ENCODE measurements at places on chromosomes 7 and 10.

GRCh38 chr10:24526085-24526649 lies 197.5 kb downstream of the ARHGAP21 start:
- no peak for DNase-seq

GRCh38 chr7:115066634-115067033 lies 144.7 kb downstream of the MDFIC start:
- DNase-seq: no peak

DNA sequence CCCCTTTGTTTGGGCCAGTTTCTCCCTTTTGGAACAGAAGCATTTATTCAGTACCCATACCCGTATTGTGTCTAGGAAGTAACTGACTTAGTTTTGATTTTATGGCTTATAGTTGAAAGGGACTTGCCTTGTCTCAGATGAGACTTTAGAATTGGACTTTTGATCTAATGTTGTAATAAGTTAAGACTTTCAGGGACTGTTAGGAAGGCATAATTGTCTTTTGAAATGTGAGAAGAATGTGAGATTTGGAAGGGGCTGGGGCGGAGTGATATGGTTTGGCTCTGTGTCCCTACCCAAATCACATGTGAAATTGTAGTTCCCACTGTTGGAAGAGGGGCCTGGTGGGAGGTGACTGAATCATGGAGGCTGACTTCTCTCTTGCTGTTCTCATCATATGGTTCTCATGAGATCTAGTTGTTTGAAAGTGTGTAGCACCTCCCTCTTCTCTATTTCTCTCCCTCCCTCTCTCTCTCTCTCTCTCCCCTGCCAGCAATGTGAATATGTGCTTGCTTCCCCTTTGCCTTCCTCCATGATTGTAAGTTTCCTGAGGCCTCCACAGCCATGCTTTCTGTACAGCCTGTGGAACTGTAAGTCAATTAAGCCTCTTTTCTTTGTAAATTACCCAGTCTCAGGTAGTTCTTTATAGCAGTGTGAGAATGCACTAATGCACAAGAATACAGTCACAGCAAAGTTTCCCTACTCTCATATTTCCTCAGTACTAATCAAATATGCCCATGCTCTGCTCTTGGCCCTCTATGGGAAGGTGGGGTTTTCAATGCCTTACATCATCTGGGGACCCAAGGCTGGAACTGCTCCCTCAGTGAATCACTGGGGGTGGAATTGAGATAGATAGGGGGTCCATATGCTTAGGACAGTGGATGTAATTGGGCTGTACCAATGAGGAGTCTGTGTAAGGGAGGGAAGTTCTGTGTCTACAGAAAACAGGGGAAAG lies 17.2 kb upstream of the AKR1C1 start:
- no peak for DNase-seq

DNA sequence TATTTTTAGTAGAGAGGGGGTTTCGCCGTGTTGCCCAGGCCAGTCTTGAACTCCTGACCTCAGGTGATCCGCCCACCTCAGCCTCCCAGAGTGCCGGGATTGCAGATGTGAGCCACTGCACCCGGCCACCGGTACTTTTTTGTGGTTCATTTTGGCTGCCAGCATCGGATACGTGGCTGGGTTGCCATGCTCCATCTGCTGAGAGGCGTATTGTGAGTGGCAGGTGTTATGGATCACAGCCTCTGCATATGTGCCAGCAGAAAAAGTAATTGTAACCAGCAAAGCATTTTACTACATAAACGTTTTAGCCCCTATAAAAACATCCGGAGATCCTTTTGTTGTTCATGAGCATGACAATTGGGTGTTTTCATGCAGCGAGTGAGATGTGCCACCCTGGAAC lies 7.1 kb downstream of the FOXK1 start:
- DNase-seq: no peak

DNA sequence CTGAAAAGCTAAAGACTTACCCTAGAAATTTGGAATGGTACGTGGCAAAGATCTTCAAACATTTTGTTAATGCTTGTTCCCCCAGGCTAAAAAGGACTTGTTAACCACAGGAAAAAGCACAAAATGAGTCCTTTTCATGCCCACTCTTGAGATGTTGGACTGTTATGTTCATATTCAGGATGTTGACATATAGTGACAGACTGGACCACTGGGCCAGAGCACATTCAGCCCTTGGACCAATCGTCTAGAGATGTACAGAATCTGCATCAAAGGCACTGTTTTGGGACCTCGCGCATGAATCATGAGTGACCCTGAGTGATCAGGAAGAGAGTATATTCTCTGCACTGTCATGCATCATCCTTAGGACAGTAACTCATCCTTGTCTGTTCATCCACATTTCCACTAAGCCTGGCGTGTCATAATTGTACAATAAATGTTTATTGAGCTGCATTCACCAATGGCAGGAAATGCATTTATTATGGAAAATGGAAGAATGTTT lies 25.3 kb downstream of the TARP start:
- no peak for DNase-seq

GRCh38 chr7:139931190-139931934 lies 102.3 kb downstream of the TBXAS1 start:
- DNase-seq: no peak

- DNase-seq: no peak
These were observed 276.2 kb downstream of the FGFR2 start for GRCh38 chr10:121322046-121322445.

DNA sequence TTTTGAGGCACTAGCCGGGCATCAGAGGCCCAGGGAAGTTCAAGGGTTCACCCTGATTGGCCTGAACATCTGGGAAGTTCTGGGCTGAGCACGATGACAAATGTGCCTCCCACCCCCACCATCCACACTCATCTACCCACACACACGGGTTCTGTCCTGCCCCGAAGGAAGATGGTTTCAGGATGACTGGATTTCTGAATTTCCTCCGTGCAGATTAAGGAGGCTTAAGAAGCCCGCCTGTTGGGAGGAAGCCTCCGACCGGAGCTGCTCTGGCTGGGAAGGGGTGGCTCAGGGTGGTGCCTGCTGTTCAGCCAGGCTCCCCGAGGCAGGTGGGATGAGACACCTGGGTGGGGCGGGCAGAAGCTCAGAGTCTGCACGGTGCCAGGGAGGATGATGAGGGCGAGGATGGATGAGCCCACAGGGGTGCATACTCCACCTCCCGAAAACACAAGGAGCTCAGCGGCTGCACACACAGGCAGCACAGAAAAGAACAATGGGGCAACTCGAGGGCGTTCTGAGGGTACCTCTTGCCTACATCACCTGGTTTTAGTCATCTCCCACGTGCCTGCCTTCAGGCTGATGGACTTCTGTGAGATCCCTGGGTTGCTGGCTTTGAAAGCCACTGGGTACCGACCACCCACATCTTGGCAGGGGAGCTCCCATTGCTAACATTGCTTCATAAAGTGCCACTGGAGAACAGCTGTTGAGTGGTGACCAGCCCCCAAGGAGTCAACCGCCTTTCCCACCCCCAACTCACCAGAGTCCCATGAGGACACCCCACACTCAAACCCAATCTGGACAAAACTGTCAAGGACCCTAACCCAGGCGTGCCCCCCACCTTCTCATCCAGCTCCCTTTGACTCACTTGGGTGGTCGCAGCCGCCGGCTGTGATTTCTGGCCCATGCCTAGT lies 41.2 kb downstream of the CALML3 start:
- DNase-seq: no peak

DNA sequence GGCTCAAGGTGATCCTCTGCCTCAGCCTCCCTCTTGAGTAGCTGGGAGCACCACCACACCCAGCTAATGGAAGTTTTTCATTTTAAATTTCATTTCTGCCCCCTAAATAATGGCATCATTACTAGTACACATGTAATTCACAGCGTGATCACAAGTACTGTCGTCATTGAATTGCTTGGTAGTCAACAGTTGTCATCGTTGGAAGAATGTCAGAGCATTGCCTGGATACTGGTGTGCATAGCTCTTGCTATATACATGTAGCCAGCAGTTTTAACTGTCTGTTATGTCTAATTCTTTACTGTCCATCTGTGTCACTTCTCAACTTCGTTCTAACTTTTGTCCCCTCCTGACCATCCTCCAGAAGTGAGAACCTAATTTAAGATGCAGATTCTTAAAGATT lies 62.1 kb downstream of the CRPPA start:
- DNase-seq: no peak

DNA sequence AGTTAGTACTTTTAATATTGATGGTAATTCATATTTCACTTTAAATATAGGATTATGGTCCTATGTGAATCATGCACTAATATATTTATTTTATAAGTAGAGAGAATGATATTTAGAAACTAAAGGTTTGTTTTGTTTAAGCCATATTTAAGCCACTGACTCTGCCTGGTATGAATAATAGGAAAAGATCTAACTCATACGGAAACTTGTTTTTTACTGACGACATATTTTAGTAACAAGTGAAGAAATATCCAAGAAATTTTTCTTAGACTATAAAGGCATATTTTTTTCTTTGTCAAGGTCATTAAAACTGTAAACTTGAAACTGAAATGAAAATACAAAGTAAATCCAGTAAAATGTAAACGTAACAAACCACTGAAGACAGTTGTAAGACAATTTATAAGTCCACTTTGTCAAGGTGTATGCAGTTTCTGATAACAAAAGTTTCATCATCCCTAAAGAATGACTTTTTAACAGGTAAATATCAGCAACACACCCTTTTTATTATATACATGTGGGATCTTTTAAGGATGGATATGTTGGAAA lies 147.1 kb downstream of the PHF14 start:
- DNase-seq: no peak

DNA sequence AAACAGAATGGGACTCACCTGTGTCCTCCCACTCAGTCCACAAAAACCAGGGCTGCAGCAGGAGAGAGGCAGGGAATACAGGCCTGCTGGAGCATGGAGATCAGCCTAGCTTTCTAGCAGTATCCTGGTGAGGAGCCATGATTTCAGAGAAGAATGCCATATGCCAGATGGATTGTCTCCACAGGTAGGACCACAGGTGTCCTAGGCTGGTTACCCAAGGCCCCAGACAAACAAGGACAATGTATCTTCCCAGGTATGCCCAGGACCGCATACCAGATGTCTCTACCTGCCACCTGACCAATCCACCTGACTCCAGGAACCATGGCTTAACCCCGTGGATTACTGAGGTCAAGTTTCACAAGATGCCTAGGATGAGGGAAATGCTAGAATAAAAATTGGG lies 295.4 kb upstream of the NPSR1 start:
- DNase-seq: no peak

GRCh38 chr7:132557489-132558044 lies 18.7 kb downstream of the PLXNA4 start:
- DNase-seq: no peak

- DNase-seq: no peak
These were observed 1.1 kb upstream of the GAD2 start for GRCh38 chr10:26215396-26215934.

DNA sequence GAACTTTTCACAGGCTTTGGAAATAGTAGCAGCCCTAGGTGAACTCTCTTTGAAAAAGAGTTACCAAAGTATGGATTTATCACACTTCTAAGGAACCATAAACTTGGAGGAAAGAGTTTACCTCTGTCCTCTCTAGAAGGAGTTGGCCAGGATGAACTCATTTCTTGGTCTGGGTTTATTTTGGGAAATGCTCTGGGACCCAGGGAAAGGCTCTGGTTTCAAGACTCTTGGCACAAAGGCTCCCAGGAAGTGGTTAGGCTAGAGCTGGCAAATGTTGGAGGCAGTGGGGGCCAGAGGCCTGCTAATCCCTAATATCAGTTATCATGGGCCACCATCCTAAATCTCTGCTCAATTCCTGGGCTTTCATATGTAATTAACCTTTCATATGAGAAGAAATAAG lies 36.3 kb upstream of the CDK6 start:
- no peak for DNase-seq

GRCh38 chr7:6502886-6503285 lies 48.4 kb downstream of the GRID2IP start:
- DNase-seq: no peak

DNA sequence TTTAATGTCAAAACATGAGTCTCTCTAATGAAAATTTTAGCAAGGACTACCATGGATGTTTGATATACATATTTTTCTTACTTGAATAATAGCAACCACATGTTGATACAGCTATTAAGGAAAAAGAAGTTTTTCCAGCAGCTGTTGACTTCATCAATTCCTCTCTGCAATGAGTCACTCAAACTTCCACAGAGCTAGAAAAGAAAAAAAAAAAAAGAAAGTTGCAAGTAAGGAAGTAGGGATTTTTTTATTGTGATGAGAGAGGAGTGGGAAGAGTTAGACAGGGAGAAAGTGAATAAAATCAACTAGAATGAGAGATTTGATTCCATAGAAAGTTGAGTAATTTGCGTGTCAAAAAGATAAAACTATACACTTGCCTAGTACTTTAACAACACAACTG lies 46.2 kb downstream of the CAV1 start:
- no peak for DNase-seq

- DNase-seq: no peak
These were observed 205.5 kb upstream of the AOAH start for GRCh38 chr7:36929791-36930190.

GRCh38 chr10:3836222-3836820 lies 51.3 kb upstream of the KLF6 start:
- DNase-seq: no peak

DNA sequence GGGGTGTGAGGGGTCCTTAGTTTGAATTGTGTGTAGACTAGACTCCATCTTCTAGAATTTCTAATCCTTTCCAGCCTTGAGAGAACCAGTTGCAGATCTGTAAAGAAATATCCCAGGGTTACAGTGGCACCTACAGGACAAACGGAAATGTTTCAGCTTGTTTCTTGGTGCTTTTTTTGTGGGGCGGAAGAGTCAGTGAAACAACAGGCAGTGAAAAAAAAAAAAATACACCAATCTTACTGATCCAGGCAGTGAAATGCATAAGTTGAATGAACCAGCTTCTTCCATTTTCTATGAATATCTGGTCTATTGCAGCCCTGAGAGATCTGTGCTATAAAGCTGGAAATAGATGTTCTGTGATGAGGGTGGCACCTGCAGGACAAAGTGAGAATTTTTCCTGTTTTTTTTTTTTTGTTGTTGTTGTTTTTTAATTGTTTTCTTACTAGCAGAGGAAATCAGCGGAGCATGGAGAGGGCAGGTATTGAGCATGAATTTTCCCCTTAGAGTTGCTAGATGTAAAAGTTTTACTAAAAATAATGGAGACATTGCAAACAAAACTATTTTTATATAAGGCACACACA lies 81.9 kb upstream of the DYNC1I1 start:
- no peak for DNase-seq

GRCh38 chr7:158778471-158778870 lies 50.8 kb downstream of the ESYT2 start:
- DNase-seq: no peak

DNA sequence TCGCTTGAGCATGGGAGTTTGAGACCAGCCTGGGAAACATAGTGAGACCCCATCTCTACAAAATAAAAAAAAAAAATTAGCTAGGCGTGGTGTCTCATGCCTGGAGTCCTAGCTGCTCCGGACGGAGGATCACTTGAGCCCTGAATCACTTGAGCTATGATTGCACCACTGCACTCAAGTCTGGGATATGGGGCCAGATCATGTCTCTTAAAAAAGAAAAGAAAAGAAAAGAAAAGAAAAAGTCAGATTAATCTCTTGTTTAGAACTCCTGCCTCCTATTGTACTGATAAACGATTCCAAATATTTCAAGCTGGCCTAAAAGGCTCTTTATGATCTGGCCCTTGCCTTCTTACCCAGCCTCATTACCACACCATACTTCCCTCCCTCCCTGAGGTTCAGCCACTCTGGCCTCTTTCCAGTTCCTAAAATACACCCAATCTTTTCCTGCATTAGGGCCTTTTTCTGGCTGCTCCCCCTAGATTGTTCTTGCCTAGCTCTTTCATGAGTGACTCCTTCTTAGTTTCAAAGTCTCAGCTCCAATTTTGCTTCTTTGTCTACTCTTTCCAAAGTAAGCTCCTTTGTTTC lies 41.7 kb downstream of the VCL start:
- no peak for DNase-seq

All from T-helper 2 cell (primary cell).